ENCODE measurements at places on chromosomes 4 and X.

DNA sequence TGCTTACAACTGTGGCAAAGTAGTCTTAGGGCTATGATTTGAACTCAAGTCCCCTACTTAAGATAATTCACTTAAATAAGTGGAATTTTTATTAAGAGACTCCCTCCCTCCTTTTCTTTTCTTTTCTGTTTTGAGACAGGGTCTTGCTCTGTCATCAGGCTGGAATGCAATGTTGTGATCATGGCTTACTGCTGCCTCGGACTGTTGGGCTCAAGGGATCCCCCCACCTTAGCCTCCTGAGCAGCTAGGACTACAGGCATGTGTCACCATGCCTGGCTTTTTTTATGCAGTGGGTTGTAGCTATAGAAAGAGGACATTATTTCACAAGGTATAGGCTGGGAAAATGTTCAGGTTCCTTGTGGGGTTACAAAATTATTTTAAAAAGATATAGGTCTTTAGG is 19.2 kb downstream of the DIAPH2 start:
- DNase-seq, result peak; percentile 45

DNA sequence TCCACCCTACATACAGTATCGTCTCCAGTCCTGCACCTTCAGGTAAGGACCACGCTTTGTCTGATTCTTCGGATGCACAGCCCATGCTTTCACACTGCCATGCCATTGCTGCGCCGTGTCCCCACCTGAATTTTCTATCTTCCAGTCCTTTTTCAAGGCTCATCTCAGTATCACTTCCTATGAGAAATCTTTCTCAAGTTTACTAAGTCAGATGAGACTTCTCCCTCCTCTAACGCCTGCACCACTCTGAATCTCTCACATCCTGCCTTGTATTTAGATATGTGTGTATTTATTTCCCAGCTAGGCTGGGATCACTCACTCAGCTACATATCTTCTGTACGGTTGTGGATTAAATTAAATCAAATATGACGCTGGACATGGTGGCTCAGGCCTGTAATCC is 116.8 kb downstream of the SMIM20 start:
- no peak for DNase-seq

DNA sequence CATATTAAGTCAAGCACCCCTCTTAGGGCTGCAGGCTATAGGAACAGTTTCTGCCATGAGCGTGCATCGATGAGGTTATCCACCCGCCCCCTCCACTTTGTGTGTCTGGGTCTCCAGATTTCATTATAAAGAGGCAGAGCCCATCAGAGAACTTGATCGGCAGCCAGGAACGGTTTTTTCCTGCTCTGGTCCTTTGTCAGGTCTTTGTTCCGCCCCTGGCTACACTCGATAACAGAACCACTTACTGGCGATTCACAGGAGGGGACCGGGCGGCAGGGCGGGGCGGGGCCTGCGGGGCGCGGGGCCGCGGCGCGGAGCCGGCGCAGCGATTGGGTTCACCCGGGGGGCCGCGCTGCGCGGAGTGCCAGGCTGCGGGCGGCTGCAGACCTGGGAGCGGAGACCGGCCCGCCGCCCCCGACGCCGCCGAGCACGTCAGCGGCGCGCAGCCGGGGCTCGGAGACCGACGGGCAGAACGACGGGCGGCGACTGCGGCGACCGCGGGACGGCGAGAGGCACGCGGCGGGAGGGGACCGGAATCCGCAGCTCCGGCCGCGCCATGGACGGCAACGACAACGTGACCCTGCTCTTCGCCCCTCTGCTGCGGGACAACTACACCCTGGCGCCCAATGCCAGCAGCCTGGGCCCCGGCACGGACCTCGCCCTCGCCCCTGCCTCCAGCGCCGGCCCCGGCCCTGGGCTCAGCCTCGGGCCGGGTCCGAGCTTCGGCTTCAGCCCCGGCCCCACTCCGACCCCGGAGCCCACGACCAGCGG is at the start of gene SLC10A4:
TSS of gene SLC10A4 (plus strand) at position 338 of the 771 bp plus-strand sequence. CDS start at position 557, 219 bp downstream.
- no peak for DNase-seq

DNA sequence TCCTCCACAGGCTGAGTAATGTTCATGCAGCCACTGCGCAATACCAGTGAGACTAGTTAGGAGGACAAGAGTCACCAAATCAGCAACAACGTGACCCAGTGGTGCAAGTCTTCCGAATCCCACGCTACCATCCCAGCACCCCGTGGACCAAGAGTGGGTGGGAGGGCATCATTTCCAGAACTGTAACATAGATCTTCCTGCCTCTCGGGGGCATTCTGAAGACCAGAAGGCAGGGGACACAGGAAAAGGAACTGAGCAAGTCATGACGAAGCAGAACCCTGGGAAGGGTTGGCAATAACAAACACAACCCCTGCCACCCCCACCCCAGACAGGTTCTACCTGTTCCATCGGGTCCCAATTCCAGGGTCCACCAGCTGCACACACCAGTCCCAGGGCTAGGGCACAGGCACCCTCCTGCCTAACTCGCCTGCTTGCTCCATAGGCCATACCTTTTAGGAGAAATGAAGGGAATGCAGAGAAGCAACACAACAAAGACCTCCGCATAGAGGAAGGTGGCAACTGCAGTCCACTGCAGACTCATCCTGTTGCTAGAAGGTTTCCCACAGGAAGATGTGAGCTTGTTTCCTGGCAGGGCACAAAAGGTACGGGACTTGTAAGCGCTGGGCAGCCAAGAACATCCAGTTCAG is 1.4 kb downstream of the BCAP31 start:
- peak; percentile 32 for DNase-seq

DNA sequence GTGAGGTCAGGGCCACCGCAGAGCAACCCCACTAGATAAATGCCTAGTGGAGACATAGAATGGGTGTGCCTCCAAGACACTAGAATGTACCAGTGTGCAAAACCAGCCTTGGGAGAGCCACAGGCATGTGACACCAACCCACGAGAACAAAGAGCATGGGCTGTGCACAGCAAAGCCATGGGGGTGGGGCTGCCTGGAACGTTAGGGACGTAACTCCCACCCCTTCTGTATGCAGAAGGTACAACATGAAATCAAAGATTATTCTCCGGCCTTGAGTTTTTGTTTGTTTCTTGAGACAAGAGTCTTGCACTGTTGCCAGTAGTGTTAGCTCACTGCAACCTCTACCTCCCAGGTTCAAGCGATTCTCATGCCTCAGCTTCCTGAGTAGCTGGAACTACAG is 99.5 kb downstream of the MID1IP1 start:
- DNase-seq, result no peak

DNA sequence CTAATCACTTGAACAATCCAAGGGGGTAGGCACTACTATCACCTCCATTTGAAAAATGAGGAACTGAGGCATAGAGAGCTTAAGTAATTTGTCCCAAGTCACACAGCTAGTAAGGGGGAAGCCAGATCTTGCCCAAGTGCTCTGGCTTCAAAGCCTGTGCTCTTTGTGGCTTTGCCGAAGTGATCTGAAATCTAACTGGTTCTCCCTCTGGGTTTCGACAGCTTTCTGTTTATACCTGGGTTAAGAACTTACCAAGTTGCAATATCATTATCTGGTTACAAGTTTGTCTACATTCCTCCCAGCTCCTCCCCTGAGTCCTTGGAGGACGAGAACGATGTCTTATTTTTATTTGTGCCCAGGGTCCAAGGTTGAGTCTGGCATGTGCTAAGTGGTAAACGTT is 125.3 kb upstream of the RAI2 start:
- DNase-seq, result no peak

- DNase-seq, result peak; percentile 15
Measured at GRCh38 chrX:23822397-23822796, 39.4 kb downstream of the SAT1 start.

- peak; percentile 72 for DNase-seq
Measured at GRCh38 chr4:16516796-16517439, 290.6 kb upstream of the TAPT1 start.

DNA sequence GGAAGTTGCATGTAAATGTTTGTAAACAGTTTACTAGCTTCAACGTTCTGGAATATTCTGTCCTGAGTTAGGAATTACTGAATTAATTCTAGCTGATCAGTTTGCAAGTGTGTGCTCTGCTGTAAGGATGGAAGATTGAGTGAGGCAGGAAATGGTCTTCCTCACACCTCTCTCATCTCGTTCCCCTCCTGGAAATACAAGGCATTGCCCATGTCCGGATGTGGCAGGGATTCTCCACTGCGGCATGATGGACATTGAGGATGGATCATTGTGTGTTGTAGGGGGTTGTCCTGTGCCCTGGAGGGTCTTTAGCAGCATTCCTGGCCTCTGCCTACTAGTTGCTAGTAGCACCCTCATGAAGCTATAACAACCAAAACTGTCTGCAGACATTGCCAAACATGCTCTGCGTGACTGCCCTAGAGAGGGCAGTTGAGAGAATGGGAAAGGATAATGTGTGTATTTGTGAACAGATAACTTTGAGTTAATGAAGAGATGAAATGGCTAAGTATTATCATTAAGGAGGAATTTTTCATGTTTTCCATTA is 12.6 kb downstream of the CA5B start:
- DNase-seq, result no peak

GRCh38 chr4:8201321-8201781 is 2.3 kb downstream of the SH3TC1 start:
- DNase-seq, result peak; percentile 43

GRCh38 chr4:19743115-19743638 is 508.5 kb upstream of the SLIT2 start:
- DNase-seq, result no peak

GRCh38 chrX:13281289-13281688 is 38.6 kb downstream of the ATXN3L start:
- DNase-seq, result no peak

GRCh38 chrX:109854096-109854495 is 121.0 kb upstream of the ACSL4 start:
- DNase-seq, result no peak

- DNase-seq, result peak; percentile 82
Measured at GRCh38 chr4:40264497-40264896, 67.7 kb downstream of the RHOH start.

- DNase-seq, result no peak
Measured at GRCh38 chr4:167023364-167023925, 210.8 kb downstream of the SPOCK3 start.

DNA sequence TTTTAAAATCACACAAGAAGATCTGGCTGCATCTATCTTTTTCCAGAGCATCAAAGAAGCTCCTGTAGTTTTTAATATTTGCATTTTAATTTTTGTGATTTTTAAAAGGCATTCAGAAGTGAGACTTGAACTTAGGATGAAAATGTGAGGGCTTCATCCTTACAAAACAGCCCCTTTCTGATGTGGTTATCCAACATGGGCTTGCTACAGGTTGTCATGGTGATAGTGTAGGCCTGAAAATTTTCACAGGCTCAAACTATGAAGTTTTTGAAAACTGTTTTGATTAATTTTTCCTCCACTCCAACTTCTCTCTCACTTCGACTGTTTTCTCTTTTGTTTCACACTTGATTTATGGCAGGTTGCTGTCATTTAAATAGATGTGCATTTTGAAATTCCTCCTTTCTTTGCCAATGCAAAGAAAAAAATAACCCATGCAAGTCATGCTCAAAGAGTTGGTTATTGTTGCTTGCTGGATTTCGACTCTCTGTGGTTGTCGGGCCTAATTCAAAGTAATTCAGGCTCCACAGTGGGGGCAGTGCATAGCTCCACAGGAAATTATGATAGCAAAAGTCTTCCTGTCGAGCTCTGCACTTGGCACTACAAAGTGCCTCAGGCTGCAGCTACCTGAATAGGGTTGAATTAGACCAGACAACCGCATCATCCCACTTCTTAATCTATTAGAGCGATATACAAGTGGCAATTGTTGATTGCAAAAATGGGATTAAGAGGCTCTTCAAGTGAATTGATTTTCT is 201.0 kb upstream of the GPR101 start:
- DNase-seq, result no peak

DNA sequence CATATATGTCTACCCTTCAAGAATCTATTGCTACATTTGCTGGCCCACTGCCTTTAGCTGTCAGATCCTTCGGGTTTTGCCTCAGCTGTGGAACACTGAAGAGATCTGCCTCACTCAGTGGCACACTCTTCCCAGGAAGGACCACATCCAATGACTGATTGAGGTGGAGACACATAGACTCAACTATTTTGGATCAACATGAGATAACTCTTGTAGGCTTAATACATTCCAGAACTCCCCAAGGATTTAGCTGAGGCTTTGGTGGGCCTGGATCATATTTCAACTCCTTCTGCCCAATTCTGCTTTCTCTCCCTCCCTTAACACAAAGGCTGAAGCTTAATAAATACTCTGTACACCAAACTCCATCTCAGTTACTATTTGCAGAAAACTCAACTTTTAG is 100.5 kb downstream of the CORIN start:
- DNase-seq, result no peak

DNA sequence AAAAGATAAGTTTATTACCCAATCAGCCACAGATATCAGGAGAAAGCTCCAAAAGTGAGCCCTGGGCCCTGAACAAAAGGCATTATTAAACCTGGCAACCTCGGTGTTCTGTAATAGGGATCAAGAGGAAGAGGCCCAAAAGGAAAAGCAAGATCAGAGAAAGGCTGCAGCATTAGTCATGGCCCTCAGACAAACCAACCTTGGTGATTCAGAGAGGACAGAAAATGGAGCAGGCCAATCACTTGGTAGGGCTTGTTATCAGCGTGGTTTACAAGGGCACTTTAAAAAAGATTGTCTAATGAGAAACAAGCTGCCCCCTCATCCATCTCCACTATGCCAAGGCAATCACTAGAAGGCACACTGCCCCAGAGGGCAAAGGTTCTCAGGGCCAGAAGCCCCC is 75.7 kb downstream of the AGTR2 start:
- DNase-seq, result peak; percentile 19

- no peak for DNase-seq
Measured at GRCh38 chr4:19557161-19557560, 694.5 kb upstream of the SLIT2 start.

GRCh38 chr4:53800741-53801140 is 209.5 kb upstream of the LNX1 start:
- no peak for DNase-seq

DNA sequence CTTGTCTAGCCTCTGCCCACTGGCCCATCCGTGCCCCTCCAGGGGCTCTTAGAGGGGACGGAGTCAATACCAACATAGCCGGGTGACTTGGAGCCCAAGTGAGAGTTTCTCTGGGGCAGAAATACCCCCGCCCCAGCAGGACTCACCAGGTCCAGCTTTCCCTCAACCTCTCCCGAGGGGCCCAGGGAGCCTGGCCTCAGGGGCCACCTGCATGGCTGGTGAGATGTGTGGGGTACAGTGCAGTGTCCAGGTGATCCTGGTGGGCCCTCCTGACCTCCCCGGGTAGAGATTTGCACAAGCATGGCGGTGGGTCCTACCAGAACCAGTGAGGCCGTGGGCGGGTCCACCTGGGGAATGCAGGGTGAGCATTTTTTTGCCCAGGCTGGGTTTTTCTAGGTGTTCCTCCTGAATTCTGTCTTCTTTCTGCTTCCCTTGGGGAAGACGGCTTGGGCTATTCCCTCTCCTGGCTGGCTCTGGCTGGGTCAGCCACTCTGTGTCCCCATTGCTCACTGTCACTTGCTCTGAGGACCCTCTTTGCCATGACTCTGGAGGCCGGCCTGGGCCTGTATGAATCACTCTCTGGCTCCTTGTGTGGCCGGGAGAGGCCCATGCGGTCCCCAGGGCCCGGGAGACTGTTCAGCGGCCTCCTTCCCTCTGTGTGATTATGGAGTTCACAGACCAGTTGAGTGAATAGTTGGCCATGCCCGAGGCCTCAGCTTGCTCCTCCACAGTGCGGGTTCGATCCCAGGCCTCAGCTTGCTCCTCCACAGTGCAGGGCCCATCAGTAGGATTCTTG is 71.0 kb upstream of the NKX1-1 start:
- DNase-seq, result no peak

GRCh38 chr4:121706595-121707021 is 9.8 kb upstream of the ANXA5 start:
- DNase-seq, result peak; percentile 57
